ENCODE measurements at places on chromosomes 16 and 17. TPM values are rescaled to one million over a fixed set of nuclear protein-coding genes. Genes with fewer than 3 reads are reported as not detected.
A peak's percentile ranks its signal among the peaks of the same experiment; 100 is the strongest.

GRCh38 chr16:12126091-12126806 lies 149.7 kb downstream of the SNX29 start:
- H3K4me3 ChIP-seq, result no peak overlapping the region
- peaks cover 30% of the 10 kb centered on the region for H3K36me3 ChIP-seq
- H3K27ac ChIP-seq, result no peak overlapping the region
- no peaks in the 10 kb centered on the region for H3K27me3 ChIP-seq
- DNase-seq, result no peak
- no peaks in the 10 kb centered on the region for H3K4me1 ChIP-seq

- no peak for DNase-seq
- H3K36me3 ChIP-seq, result peaks cover 39% of the 10 kb centered on the region
- H3K27ac ChIP-seq, result no peak overlapping the region
- H3K27me3 ChIP-seq, result no peaks in the 10 kb centered on the region
- no peak overlapping the region for H3K4me3 ChIP-seq
- peaks cover 36% of the 10 kb centered on the region for H3K4me1 ChIP-seq
These were observed 3.9 kb downstream of the DHX33 start for GRCh38 chr17:5464717-5465507.

- no peaks in the 10 kb centered on the region for H3K27me3 ChIP-seq
- no peak overlapping the region for H3K4me3 ChIP-seq
- peaks cover 41% of the 10 kb centered on the region for H3K4me1 ChIP-seq
- no peak for DNase-seq
- peaks cover 96% of the 10 kb centered on the region for H3K36me3 ChIP-seq
These were observed 10.5 kb downstream of the TIMM22 start for GRCh38 chr17:1007310-1008007.

DNA sequence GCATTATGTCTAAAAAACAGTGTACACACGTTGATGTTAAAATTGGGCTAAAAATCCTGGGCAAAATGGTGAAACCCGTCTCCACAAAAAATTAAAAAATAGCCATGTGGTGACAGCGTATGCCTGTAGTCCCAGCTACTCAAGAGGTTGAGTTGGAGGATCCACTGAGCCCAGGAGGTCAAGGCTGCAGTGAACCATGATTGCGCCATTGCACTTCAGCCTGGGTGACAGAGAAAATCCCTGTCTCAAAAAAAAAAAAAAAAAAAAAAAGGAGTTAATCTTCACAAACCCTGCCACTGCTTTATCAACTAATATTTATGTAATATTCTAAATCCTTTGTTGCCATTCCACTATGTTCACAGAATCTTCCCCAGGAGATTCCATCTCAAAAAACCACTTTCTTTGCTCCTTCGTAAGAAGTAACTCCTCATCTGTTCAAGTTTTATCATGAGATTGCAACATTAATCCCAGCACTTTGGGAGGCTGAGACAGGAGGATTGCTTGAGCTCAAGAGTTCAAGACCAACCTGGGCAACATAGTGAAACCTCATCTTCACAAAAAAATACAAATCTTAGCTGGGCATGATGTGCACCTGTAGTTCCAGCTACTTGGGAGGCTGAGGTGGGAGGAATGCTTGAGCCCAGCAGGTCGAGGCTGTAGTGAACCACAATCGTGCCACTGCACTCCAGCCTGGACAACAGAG lies 1.9 kb upstream of the C16orf87 start:
- DNase-seq, result no peak
- H3K4me1 ChIP-seq, result peaks cover 9% of the 10 kb centered on the region
- H3K36me3 ChIP-seq, result no peaks in the 10 kb centered on the region
- H3K4me3 ChIP-seq, result no peak overlapping the region

DNA sequence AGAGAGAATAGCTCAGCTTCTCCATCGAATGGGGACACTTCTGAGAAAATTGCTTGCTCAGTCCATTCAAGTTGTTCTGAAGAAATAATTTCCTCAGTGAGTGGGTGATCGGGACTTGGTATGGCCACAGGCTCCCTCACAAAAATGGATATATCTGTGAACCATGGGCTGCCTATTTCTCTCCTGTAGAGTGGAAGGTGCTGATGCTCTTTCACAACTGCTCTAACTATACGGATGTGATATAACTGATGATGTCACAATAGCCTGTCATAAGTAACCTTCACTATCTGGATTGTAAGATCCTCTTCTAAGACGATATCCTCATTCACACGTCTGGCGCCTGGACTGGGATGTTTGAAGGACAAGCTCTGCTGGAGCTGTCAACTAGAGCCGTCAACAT lies 4.7 kb upstream of the CCL18 start:
- H3K27ac ChIP-seq, result no peak overlapping the region
- no peak for DNase-seq
- no peaks in the 10 kb centered on the region for H3K4me1 ChIP-seq
- no peak overlapping the region for H3K4me3 ChIP-seq

DNA sequence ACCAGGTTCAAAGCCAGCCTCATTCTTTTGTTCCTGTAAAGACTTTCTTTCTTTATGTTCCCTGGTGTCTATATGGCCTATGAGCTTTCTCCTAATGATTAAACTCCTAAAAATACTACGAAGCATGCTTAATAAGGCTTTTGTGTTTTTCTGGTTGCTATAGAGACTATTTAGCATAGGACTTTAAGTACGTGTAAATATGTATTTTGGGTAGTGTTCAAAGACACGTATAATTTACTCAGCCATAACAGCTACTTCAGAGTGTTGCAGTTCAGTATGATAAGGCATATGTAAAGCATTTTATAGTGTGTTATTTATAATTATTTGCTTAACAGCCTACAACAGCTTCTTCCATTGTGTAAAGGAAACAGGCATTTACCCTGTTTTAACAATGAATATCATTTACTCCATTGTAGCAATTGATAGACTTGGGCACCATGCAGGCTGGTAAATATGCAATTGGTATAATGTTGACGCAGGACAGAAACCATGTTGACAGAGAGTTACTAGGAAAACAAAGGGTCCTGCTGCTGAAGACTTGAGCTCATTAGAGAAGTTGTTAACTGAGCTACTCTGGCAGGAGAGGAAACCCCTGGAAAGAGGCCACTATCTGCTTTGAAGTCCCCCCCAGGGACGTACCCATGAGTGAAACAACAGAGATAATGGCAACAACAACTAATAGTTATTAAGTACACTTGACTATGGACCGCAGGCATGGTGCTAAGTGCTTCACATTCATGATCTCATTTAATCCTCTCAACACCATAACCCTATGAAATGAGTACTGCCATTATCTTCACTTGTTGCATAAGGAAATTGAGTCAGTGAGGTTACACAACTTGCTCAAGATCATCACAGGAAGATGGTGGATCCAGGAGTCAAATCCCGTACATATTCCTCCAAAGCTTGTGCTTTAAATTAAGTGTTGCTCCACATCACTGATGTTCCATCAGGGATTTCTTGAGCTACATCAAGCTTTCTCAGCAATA lies 342.2 kb upstream of the DYNLRB2 start:
- no peaks in the 10 kb centered on the region for H3K27me3 ChIP-seq
- no peak for DNase-seq
- H3K4me1 ChIP-seq, result no peaks in the 10 kb centered on the region
- H3K36me3 ChIP-seq, result no peaks in the 10 kb centered on the region
- H3K4me3 ChIP-seq, result no peak overlapping the region
- H3K27ac ChIP-seq, result no peak overlapping the region

- H3K27me3 ChIP-seq, result no peaks in the 10 kb centered on the region
- DNase-seq, result no peak
- H3K4me1 ChIP-seq, result no peaks in the 10 kb centered on the region
- no peak overlapping the region for H3K4me3 ChIP-seq
- H3K27ac ChIP-seq, result no peak overlapping the region
- no peaks in the 10 kb centered on the region for H3K36me3 ChIP-seq
These were observed 28.1 kb upstream of the MAPK3 start for GRCh38 chr16:30151091-30151490.

DNA sequence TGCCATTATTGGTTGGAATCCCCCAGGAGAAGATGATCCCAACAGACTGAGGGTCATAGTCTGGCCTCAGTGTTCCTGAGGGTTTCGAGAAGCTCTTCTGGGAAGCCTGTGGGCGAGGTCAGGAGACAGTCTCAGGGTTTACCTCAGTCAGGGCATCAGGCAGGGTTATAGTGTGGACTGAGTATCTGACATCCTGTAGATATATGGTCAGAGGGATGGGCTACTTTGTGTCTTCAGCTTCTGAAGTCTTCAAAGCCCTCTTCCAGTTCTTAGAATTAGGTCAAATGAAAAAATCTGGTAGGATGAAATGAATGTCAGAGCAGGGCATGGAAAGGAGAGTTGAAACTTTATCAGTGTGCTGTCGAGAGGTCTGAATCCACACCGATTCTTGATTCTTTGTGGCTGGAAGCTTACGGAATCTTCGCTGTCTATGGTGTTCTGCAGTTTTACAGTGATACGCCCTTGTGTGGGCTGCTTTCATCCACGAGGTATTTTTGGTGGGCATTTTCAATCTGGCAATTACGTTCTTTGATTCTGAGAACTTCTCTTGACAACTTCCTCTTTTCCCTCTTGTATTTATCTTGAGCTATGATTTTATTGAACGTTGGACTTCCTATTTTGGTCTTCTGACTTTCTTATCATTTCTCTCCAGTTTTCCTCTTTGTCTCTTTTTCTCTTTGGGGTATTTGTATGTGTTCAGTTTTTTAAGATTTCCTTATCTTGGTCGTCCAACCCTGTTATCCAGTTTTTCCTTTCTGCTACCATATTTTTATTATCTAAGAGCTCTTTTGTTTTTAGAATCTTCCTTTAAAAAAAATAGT lies 30.4 kb downstream of the BPTF start:
- H3K27me3 ChIP-seq, result no peaks in the 10 kb centered on the region
- H3K36me3 ChIP-seq, result peaks cover 13% of the 10 kb centered on the region
- peaks cover 10% of the 10 kb centered on the region for H3K4me1 ChIP-seq
- no peak for DNase-seq
- H3K4me3 ChIP-seq, result no peak overlapping the region
- no peak overlapping the region for H3K27ac ChIP-seq

GRCh38 chr16:84358601-84359295 lies 9.6 kb upstream of the ATP2C2 start:
- no peaks in the 10 kb centered on the region for H3K36me3 ChIP-seq
- H3K4me3 ChIP-seq, result no peak overlapping the region
- H3K27ac ChIP-seq, result no peak overlapping the region

GRCh38 chr17:30570191-30570590 lies 93.0 kb downstream of the GOSR1 start:
- DNase-seq, result no peak
- peaks cover 43% of the 10 kb centered on the region for H3K27me3 ChIP-seq
- no peaks in the 10 kb centered on the region for H3K4me1 ChIP-seq
- no peaks in the 10 kb centered on the region for H3K36me3 ChIP-seq

GRCh38 chr16:87483481-87483880 lies 9.3 kb downstream of the ZCCHC14 start:
- H3K4me3 ChIP-seq, result no peak overlapping the region
- peak overlapping the region; percentile 47 for H3K27ac ChIP-seq
- H3K36me3 ChIP-seq, result peaks cover 5% of the 10 kb centered on the region

DNA sequence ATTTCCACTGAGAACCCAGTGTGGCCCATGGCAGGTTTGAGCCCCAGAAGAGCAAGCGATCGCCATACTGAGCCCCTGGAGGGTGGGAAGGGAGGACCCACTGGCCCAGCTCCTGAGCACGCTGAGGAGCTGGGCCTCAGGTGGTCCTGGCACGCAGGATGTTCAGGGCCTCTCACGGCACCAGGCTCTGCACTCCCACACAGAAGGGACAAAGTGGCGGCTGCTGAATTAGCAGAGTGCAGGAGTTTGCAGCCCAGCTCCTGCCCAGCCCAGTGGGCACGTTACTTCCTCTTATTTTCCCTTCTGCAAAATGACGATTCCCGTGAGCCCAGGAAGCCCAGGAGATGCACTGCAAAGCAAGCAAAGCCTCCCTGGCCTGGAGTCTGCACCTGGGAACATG lies 42.3 kb upstream of the MTSS2 start:
- no peak for DNase-seq
- no peak overlapping the region for H3K4me3 ChIP-seq
- H3K36me3 ChIP-seq, result peaks cover 6% of the 10 kb centered on the region
- peak overlapping the region; percentile 88 for H3K27ac ChIP-seq
- H3K4me1 ChIP-seq, result peaks cover 20% of the 10 kb centered on the region

- H3K4me3 ChIP-seq, result no peak overlapping the region
- no peaks in the 10 kb centered on the region for H3K27me3 ChIP-seq
These were observed 19.9 kb downstream of the LDHD start for GRCh38 chr16:75096656-75097055.

DNA sequence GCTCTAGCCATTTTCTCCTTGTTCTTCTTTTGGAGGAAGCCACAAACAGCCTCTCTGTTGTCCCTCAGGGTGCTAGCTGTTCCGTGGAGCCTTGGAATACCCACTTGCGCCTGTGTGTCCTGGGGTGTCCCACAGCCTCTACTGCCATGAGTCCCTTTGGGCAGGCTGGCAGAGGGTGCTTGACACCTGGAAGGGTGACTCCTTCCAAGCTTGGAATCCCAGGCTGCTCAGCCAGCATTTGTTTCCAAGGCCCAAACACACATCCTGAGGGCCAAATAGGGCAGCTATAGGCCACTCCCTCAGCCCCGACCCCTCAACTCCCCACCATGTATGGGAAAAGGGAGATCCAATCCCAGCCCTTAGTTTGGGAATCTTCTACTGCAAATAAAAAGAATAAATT lies 14.9 kb downstream of the ZNHIT3 start:
- no peak overlapping the region for H3K4me3 ChIP-seq
- H3K27me3 ChIP-seq, result no peaks in the 10 kb centered on the region
- no peaks in the 10 kb centered on the region for H3K4me1 ChIP-seq
- DNase-seq, result no peak

DNA sequence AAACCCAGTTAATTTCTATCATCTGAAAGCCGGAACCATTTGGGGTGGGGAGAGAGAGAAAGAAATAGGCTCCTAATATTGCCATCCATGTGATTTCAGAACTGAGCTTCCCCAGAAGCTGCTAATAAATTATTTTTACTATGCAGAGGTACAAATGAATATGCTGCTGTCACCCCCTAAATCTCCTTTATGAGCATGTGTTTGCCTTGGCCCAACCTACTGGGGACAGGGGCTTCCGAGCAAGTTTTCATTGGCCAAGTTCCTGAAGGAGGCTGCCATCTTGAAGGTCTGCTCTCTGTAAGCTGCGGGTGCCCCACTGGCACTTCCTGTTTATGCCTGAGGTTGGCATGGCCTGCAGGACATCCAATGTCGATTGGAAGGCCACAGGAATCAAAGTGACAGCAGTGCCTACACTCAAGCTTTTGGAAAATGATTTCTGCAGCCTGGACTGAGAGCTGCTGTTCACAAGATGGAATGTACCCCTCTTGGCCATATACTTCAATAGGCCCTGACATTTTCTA lies 194.7 kb downstream of the XYLT1 start:
- H3K27me3 ChIP-seq, result no peaks in the 10 kb centered on the region
- no peaks in the 10 kb centered on the region for H3K36me3 ChIP-seq
- peaks cover 29% of the 10 kb centered on the region for H3K4me1 ChIP-seq
- H3K4me3 ChIP-seq, result no peak overlapping the region
- H3K27ac ChIP-seq, result peak overlapping the region; percentile 67
- no peak for DNase-seq

The ALOXE3 gene
- total RNA-seq, result not detected

The GH1 gene
- total RNA-seq, result not detected

The CLDN7 gene
- total RNA-seq, result 1.8 TPM

The C16orf96 gene
- total RNA-seq, result not detected

All from stomach (tissue), 19 donors.